SW 1271 (cell line): ENCODE measurements at places on chromosomes 11 and 22.

- DNase-seq, result no peak
These were observed at the start of gene P2RY2 for GRCh38 chr11:73218106-73218829. P2RY2 (plus strand) TSS chr11:73218281; CDS start chr11:73234160, 15,879 bp downstream.

DNA sequence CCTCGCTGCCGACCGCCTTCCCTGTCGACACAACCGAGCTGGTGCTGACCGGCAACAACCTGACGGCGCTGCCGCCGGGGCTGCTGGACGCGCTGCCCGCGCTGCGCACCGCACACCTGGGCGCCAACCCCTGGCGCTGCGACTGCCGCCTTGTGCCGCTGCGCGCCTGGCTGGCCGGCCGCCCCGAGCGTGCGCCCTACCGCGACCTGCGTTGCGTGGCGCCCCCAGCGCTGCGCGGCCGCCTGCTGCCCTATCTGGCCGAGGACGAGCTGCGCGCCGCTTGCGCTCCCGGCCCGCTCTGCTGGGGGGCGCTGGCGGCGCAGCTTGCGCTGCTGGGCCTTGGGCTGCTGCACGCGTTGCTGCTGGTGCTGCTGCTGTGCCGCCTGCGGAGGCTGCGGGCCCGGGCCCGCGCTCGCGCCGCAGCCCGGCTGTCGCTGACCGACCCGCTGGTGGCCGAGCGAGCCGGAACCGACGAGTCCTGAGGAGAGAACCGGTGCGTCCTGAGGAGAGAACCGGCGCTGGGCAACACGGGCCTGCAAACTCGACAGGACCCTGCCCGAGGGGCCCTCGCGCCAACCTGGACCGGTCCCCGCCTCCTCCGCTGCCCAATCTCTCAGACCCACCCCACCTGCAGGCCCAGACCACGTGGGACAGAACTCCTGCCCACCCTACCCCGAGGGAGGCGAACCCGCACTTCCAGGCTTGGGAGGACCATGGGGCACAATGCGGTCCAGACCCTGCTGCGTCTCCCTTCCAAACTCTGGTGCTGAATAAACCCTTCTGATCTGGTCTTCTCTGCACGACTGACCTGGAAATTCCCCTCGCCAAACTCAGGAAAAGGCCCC is 866 bp downstream of the GP1BB start:
- peak; percentile 7 for DNase-seq

DNA sequence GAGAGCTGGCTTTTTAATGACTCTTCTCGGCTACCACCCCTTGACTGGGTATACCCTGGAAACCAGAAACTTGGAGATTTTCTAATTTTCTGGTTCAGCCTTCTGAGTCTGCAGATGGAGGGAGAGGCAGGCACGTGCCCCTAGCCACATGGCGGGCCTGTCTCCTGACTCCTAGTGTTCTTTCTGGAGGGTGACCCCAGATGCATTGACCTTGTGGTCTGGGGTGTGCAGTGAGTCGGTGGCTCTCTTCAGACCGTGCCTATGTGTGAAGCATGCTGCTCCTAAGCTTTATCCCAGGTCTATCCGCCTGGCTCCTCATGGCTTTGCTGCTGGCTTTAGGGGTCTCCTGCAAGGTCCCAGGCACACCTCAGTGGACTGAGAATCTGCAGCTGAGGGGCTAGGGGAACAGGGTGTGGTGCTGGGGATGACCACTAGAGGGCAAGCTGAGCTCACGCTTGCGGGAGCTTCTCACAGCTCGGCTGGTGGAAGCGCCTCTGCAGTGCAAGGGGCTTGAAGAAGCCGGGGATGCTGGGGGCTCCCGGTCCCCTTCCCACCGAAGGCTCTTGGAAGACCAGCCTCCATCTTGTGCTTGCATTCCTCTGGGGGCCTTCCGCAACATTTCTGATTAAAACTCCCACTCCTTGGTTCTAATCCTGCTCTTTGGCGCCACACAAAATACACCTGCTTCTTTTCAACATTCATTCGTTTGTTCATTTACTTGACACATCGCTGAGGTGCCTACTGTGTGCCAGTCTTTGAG is 51.8 kb downstream of the OTOG start:
- peak; percentile 11 for DNase-seq

DNA sequence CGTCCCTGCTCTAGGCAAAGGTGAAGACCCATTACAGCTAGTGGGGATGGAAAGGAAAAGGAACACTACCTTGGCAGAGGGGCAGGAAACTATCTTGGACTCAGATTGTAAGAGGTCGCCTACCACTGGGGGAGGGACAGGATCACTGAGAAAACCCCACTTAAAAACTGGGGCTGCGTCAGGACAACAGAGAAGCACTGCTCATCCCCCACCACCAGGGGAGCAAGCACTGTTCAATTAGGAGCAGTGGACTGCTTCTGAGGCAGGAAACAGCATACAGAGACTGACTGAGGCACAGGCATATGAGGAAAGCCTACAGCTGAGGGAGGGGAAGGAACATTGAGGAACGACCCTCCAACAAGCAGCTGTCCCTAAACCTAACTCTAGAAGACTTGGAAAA is 20.8 kb upstream of the DLAT start:
- no peak for DNase-seq

- no peak for DNase-seq
These were observed 5.5 kb upstream of the FADS3 start for GRCh38 chr11:61896665-61897386.

DNA sequence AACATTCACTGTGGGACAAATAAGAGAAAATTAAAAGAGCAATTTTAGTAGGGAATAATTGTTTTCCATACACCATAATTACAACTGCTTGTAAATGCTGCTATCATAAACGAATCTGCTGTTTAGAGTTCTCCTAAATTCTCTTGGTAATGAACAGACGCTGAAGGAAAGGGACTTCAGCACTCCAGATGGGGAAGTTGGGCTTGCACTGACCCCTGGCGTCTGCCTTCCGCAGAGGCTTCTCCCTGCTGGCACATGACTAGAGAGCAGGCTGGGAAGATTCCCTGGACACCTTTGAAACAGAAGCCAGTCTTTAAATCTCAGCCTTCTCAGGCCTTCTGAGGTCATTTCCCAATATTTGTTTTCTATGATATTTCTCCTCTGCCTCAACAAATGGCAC is 84.1 kb downstream of the NXPE2 start:
- DNase-seq, result no peak

GRCh38 chr11:17413414-17414316 is 25.2 kb upstream of the KCNJ11 start:
- no peak for DNase-seq

DNA sequence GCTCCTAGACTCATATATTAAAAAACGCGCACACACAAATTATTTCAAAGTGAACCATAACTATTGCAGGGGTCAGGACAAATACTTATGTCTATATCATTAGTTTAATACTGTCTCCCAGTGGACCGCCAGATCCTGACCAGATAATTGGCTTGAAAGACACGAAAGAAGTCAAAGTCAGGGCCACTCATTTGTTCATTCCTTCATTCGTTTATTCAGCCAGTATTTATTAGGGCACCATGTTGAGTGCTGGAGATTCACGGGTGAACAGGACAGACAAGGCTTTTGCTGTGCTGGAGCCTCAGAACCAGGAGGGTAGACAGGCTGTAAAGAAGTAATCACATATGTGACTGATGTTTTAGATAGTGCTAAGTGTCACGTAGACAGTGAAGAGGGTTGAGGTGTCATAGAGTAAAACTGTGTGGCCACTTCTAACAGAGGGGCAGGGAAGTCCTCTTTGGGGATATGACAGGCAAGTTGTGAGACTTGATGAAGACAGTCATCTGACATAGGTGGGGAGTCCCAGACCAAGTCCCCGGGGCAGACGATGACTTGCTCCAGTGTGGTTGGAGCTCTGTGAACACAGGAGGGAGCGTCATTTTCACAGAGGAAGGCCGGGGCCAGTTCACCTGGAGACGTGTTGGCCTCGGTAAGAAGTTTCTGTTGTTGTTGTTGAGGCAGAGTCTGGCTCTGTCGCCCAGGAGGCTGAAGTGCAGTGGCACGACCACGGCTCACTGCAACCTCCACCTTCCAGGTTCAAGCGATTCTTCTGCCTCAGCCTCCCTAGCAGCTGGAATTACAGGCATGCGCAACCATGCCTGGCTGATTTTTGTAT is 25.9 kb downstream of the RBX1 start:
- no peak for DNase-seq
